ENCODE measurements at places on chromosomes 2 and 18. TPM values are rescaled to one million over a fixed set of nuclear protein-coding genes. Genes with fewer than 3 reads are reported as not detected.

SH3BP4 gene
- total RNA-seq, result 57.8 TPM

GRHL1 gene
- total RNA-seq, result 125 TPM

SLC4A3 gene
- total RNA-seq, result 0.34 TPM

ZBTB7C gene
- 51.3 TPM for total RNA-seq

KCNIP3 gene
- total RNA-seq, result 14.9 TPM

DNA sequence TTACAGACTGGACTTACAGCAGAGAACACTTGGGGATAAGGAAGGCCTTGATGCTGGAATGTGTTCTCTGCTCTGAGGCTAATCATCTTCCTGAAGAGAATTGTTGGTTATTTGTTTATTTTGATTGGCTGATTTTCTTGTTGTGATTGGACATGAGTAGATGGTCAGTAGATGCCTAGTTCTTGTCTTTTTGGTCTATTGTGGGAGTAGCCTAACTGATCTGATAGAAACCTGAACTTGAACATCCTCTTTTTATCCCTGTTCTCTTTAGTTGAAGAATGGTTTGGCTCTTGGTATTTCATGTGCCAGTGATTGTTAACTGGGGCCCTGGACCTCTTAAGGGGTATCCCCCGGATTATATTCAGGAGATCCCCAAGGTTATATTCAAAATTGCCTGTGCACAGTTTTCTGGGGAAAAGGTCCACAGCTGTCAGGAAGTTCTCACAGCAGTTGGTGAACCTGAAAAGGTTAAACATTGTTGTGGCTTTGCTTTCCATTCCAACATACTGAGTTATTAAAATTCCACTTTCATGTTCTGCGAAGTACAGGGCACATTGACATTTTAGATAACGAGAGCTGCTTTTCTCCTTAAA, 13.6 kb downstream of the TWSG1 start:
- no peak for DNase-seq

DNA sequence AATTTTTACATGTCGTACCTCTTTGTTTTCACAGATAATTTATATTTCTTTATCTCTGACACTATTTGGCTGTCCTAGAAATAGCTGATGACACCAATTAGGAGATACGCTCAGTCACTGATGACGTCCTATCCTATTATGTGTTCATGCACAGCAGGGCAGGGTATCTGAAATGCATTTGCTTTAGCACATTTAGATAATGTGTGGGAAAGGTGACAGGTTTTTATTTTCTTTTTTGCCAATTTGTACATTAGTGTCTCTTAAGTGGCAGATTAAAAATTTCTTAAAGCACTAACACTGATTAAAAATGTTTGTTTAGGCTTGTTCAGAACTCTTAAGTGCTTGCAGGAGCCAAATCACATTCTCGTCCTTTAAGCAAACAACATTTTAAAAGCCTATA, 39.7 kb downstream of the CDC42EP3 start:
- no peak for DNase-seq

DNA sequence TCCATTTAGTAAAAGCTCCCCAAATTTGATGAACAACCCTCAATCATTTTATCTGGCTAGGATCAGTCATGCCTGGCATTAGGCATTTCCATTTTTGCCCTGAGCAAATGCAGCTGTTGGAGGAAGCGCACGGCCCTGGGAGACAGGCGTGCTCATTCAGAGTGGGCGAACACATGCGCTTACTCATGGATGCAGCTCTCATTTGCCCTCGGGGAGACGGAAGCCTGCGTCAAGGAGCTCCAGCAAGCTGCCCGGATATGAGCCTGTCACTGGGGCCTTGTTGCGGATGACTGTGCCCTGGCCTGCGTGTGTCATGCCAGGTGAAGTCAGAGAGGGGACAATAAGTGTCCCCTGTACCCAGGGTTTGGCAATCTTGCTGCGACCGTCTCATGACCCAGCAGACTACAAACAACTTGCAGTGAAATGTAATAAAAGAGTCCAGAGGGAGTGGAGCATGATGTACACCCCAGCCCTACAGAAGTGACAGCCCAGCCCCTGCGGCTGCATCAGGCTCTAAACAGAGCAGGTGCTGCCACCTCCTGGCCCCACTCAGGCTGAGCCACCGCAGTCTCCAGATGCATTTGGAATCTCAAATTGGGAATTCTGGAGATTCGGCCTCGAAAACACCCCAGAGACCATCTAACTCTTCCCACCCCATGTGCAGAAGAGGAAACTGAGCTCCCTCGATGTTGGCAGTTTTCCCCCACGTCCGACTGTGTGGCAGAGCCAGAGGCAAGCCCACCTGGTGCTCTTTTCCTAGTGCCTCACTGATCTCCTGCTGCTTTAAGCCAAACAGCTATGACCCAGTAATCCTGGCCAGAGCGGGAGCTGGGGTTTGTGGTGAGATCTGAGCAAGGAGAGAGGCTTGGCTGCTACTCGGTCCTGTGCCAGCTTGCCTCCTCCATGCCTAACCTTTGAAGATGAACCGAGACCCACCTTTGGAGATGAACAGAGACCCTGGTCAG, 105.0 kb upstream of the ALK start:
- DNase-seq, result no peak

GRCh38 chr2:54957321-54957999, 92.8 kb downstream of the RTN4 start:
- peak; percentile 82 for DNase-seq

DNA sequence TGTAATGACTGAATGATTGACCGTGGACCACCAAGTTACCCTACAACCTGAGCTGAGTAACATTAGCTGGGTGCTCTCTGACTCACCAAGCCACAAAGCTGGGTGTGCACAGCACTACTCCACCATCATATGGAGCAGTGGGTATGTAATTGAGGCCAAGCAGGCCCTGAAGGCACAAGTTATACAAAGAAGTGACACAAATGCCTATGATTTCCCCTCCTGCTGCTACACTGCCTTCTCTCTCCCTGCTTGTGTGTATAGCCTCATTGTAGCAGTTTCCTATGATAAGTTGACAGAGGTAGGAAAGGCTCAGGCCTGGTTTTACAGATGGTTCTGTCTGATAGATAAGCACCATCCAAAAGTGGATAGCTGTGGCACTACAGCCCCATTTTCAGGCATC, 1327.2 kb upstream of the DDX18 start:
- no peak for DNase-seq

DNA sequence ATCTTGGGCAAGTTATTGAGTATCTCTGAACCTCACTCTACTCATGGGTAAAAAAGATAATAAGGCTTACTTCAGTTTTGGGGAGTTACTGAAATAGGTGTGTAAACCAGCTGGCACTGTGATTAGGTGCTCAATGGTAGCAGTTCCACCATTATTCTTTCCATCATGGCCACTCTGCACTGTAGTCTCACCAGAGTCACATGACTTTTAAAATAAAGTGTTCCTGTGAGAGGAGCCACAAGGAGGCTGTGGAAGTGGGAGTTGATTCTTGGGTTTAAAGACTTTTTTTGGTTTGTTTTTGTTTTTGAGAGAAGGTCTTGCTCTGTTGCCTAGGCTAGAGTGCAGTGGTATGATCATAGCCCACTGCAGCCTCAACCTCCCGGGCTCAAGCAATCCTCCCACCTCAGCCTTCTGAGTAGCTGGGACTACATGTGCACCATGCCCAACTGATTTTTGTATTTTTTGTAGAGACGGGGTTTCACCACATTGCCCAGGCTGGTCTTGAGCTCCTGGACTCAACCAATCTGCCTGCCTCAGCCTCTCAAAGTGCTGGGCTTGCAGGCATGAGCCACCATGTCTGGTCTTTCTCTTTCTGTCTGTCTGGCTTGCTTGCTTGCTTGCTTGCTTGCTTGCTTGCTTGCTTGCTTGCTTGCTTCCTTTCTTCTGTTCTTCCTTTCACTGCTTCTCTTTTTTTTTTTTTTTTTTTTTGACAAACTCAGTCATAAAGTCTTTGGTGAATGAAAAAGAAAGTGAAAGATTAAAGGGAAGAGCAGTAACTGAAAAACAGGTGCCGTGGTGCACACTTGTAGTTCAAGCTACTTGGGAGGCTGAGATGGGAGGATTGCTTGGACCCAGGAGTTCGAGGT, 21.2 kb upstream of the ACVR1 start:
- no peak for DNase-seq

GRCh38 chr2:213199871-213200270, 48.5 kb upstream of the IKZF2 start:
- DNase-seq, result no peak

GRCh38 chr2:42170619-42171395, 1.7 kb downstream of the EML4 start:
- no peak for DNase-seq

GRCh38 chr2:108270768-108271506, 17.8 kb upstream of the SULT1C2 start:
- DNase-seq, result no peak

All from lower leg skin (tissue), 4 donors.